CD4-positive, alpha-beta T cell treated with Interleukin-10 for 1 hour (primary cell): ENCODE measurements at places on chromosomes 5 and 9.

GRCh38 chr5:14396737-14397136, 184.9 kb upstream of the OTULINL start:
- no peak for DNase-seq

- DNase-seq: no peak
These were observed 44.9 kb downstream of the GRAMD2B start for GRCh38 chr5:126468091-126468490.

DNA sequence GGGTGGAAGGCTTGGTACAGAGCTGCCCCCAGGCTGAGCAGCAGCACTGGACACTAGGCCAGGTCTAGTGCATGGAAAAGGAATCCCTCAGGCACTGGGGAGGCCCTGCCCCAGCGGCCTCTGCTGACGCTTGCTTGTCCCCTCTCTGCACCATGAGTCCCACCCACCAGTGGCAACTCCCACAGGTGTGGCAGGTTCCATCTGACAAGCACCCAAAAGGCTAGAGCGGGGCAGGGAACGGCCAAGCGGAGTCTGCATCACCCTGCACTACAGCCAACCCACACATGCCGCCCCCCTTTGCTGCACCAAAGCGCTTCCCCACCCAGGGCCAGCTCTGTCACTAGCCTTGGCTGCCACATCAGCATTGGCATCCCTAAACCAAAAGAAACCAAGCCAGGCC, 115.2 kb upstream of the SARDH start:
- no peak for DNase-seq

DNA sequence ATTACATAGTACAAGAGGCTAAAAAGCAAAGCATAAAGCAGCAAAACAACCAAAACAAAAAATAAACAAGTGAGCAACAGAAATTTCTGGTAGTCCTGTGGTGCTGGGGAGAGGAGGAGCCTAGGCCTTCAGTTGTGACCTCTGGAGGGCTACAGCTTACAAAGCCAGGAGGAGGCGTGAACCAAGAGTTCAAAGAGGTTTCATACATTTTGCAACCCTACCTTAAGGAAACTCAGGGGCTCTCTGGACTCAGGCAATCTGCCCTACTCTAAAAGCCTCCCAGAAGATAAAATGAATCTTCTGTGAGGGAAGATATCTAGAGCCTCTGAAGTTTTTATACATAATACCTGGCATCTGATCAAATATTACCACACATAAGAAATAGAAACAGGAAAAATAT, 187.4 kb downstream of the AGTPBP1 start:
- DNase-seq: no peak

DNA sequence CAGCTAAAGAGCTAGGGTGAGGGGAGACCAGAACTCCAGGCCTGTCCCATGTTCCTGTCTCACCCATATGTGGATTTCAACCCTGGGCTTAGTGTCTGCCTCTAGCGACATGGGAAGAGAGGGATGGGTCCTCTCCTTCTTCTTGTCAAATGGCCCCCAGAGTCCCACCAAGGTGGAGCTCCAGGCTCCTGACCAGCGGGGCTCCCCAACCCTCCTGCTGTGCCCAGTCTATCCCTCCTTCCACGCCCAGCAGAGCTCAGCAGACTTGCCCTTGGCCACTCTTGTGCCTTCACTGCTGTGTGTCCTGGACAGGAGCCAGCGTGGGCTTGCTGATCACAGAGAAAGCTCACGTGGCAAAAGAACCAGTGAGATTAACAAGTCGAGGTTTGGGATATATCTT, 123.0 kb upstream of the GABRP start:
- DNase-seq: no peak

GRCh38 chr9:14780251-14780650, 57.7 kb upstream of the CER1 start:
- DNase-seq: no peak

GRCh38 chr5:141245250-141245717, at the start of gene PCDHB15:
Gene PCDHB15, plus strand, starts transcription at chr5:141245395. Its CDS starts 184 bp downstream, at chr5:141245579.
- peak; percentile 11 for DNase-seq

- no peak for DNase-seq
These were observed at the start of gene PCDHA10 for GRCh38 chr5:140855772-140856674. Gene PCDHA10, plus strand, starts transcription at chr5:140855897. Its CDS starts 152 bp downstream, at chr5:140856049.

DNA sequence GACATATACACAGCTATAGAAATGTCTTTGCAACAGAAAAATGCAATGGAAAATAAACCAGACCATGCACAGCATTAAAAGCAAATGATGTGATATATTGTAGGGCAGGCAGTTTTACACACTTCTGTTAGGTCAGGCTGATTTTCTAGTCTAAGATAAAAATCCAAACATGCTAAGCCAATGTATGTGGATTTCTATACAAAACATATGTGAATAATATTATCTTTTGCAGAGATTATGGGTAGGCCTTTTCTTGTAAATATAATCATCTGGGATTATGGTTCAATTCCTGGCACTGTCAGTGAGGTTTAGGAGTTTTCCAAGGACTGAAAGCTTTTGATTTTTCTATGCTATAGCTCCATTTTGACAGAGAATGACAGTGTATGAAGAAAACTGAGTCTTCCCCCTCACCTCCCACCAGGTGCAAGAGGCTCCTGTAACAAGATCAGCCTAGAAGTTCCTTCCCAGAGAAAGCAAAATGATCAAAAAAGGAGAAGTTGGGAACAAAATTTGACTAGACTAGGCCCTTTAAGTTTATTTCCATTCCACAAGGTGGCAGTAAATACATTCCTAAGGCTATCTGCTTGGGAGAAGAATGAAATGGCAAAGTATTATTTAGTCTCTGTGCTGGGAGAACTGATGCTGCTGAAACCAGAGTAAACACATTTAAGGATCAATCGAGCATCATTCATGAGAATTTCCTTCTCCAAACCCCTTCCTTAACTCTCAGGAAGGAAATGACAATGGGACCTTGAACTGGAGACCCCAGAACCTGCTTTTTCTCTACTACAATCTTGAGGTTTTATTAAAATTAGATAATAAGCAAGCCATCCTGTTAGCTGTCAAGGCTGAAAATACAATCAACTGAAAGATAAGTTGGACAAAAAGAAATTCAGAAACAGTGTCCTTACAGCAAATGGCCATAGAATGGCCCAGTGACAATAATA, 133.0 kb upstream of the TUT7 start:
- DNase-seq: peak; percentile 20

DNA sequence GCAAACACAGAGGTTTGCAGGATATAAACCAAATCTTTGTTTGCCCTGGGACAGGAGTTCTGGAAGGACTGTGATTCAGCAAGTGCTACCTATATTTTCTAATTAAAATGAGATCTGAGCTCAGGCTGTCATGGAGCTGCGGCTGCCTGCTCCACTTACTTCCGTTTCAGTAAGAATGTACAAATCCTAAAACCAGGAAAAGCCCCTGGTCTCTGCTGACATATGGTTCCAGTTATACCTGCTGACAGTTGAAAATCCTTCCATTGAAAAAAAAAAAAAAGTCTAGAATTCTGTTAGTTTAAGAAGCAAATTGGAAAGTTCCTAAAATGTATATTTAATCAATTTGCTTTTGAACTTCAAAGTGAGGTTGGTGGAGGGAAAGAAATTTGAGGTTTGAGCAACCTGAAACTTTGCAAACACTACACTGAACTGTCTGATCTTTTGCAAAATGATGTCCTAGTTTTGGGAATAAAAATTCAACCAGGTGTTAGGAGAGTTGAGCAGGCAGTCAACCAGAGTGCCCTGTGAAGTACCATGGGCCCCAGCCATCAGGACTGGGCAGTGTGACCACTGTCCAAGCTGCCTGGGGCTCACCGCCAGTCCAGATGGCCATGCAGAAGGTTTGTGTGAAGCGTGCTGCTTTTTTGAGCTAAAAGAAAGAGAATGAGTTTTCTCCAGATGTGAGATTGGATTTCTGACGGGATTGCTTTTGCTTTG, 50.6 kb downstream of the SHB start:
- no peak for DNase-seq

DNA sequence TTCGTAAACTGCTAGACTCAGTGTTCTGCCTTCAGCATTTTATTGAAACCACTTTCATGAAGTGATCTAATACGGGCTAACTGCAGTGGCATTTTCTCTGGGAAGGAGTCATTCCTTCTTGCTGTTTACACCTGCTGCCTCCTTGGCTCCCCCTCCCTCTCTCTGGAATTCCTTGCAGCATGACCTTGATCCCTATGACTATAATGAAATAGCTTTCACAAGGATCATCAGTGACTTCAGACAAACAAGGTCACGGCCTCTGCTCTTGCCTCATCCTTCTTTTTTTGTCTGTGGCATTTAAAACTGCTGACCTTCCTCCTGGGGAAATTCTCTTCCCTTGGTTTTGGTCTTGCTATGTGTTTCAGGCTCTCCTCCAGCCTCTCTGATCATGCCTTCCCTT, 90.2 kb downstream of the ZNF462 start:
- no peak for DNase-seq

- no peak for DNase-seq
These were observed 602.6 kb downstream of the TLR4 start for GRCh38 chr9:118306801-118307200.

GRCh38 chr9:82168585-82168984, 180.0 kb downstream of the SPATA31D1 start:
- DNase-seq: no peak

- DNase-seq: no peak
These were observed 124.3 kb downstream of the SUSD1 start for GRCh38 chr9:112050544-112051475.

DNA sequence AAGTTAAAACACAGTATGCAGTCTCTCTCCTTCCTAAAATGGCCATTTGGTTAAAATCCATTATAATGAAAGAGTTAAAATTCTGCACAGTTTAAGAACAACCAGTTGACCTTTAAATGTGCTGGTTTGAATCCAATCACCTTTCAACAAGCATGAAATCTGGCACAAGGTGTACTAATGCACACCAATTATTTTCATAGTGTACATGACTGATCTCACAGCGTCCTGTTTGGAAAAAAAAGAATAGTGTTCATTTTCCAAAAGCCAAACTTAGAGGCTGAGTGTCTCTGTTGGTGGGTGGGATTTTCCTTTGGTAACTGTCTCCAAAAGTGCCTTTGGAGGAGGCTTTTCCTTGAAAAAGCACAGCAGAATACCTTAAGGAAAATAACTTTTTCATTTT, 180.6 kb downstream of the DEPDC1B start:
- DNase-seq: no peak

DNA sequence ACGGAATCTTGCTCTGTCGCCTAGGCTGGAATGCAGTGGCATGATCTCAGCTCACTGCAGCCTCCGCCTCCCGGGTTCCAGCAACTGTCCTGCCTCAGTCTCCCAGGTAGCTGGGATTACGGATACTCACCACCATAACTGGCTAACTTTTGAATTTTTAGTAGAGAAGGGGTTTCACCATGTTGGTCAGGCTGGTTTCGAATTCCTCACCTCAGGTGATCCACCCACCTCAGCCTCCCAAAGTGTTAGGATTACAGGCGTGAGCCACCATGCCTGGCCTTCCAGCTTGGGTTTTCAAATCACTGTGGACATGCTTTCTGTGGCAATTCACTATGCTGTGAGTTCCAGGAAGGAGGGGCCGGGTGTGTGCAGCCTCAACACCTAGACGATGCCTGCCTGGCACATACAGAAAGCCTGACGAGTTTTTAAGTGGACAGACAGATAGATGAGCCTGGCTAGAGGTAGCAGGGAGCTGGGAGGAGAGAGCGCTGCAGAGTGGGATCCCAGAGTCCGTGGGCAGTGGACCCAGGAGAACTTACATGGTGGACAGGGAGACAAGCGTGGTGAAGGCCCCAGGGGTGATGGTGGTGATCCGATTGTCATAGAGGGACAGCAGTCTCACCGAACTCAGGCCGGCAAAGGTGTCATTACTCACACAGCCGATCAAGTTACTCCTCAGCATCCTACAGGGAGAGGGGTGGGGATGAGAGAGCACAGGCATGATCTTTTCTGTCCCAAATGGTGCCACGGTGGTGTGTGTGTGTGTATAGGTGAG, 173.4 kb upstream of the PANK3 start:
- DNase-seq: no peak

GRCh38 chr5:138186002-138186447, 7.1 kb downstream of the KIF20A start:
- no peak for DNase-seq

- no peak for DNase-seq
These were observed 158.5 kb downstream of the MLLT3 start for GRCh38 chr9:20463823-20464222.

DNA sequence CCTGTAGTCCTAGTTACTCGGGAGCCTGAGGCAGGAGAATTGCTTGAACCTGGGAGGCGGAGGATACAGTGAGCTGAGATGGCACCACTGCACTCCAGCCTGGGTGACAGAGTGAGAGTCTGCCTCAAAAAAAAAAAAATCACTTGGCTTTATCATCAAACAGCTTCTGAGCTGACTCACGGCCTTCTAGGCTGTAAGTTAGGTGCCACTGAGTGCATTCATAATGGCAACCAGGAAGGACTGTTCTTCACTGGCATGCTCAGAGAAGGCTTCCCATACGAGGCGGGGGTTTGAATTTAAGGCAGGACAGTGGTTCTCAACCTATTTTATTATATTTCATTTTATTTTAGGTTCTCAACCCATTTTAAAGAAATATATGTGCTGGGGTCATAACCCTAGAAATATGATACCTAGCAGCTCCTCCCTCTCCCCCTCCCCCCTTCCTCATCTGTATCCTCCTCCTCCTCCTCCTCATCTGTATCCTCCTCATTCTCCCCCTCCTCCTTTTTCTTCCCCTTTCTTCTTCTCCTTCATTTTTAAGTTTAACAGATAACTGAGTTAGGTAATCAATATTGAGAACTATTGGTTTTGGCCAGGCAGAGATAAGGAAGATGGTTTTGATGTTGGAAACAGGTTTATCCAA, 19.0 kb upstream of the LHFPL2 start:
- DNase-seq: no peak

GRCh38 chr5:137316346-137316736, 182.8 kb downstream of the SPOCK1 start:
- no peak for DNase-seq

DNA sequence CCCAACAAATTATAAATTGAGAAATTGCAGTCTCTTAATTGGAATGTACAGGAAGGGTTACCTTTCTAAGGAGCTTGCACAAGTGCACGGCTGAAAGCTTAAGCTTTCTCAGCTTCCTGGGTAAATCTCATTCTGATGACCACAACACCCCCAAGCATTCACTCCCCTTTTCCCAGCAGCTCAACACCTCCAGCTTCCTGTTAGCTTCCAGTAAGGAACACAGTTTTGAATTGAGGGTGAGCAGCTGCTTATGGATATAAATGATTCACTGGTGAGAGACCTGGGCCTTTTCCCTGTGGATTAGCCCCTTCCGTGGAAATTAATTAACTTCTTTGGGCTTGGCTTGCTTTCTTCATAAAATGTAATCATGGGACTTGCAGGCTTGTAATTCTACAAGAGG, 101.2 kb downstream of the SLC28A3 start:
- DNase-seq: no peak

- no peak for DNase-seq
These were observed 59.4 kb downstream of the ANXA1 start for GRCh38 chr9:73210886-73211666.

GRCh38 chr5:139862313-139862712, 66.7 kb downstream of the PSD2 start:
- no peak for DNase-seq

- DNase-seq: no peak
These were observed 57.9 kb upstream of the PPP3R2 start for GRCh38 chr9:101652601-101653175.

GRCh38 chr9:83698976-83699585, 8.7 kb downstream of the UBQLN1 start:
- no peak for DNase-seq

- DNase-seq: no peak
These were observed 18.6 kb upstream of the PSAT1 start for GRCh38 chr9:78278177-78278777.
